ENCODE measurements at places on chromosomes 1 and 21.

- no peak for DNase-seq
Measured at GRCh38 chr21:41073558-41073957, 94.4 kb upstream of the BACE2 start.

GRCh38 chr1:201590474-201590873 is 51.5 kb downstream of the NAV1 start:
- DNase-seq = no peak

DNA sequence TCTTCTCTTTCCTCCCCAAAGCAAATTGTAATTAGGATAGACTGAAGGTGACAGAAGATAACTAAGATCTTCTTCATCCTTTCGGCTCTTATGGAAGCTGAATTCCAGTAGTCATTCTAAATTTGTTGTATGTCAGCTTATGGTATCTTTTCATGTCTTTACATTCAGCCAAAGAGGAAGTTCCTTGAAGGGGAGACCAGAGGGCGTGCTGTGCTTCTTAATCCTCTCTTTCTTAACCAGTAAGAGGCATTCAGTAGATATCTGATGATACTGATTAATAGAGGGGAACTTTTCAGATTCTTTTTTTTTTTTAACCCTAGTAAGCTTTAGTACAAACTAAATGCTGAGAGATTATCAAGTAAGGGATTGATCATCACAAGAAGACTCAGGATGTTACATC is 102.3 kb downstream of the OSBPL9 start:
- no peak for DNase-seq

GRCh38 chr1:96633695-96634094 is 87.9 kb upstream of the PTBP2 start:
- no peak for DNase-seq

DNA sequence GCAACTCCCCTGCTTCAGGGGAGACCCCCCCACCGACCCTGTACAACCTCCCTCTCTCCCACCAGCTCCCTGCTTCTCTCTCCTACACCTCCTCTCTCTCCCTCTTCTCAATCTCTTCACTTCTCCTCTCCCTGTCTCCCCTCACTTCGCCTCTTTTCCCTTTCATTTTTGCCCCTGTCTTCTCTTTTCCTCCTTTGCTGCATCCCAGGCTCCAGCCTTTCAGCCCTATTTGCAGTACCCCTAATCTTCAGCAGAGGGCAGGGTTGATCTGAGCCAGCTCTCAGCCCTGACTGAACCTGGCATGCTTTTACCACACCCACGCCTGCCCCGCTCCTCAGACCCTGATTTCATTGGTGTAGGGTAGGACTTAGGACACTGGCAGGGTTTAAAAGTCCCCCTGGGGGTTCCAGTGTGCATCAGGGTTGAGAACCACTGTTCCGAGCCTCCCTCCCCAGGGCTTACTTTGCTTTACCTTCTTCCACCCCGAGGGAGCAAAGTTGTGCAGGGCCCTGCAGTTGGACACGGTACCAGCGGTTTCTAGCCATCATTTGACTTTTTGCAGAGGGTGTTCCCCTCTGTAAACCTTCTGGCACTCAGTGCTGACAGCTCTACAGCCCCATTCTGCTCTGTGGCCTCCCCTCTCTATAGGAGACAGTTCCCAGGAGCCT is 67.3 kb upstream of the CNTN2 start:
- peak; percentile 12 for DNase-seq

GRCh38 chr1:17949511-17949910 is 158.1 kb upstream of the IGSF21 start:
- no peak for DNase-seq

DNA sequence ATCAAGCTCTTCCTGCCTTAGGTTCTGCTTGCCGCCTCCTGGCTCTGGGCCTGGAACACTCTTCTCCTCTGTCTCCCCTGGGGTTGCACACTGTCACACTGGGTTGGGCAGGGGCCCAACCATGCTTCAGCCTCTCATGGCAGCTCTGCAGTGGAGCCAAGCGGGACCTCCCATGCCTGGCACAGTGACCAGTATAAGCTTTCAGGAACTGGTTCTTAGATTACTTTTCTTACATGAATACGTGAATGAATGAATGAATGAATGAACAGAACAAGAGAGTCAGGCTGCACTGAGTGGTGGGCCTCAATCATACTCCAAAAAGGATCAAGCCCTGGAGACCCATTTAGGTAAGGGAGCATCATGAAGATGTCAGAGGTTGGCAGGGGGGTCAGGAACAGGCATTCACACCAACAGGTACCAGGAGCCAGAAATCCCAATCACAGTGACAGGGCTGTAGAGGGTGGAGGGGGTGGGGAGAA is 30.8 kb upstream of the TMEM125 start:
- DNase-seq = no peak

DNA sequence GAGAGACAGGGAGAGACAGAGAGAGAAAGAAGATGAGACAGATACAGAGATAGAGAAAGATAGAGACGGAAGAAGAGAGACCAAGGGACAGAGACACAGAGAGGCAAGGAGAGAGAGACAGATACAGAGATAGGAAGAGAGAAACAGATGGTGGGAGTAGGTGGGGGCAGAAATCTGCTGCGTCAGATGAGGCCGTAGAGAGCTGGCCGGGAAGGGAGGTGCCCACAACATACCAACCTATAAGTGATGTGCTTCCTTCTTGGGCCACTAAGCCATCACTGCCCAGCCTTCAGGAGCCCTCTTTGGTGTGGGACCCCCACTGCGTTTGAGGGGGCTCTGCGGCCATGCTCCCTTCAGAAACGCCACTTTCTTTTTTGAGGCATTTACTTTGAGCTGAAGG is 307.6 kb upstream of the VAMP3 start:
- no peak for DNase-seq

DNA sequence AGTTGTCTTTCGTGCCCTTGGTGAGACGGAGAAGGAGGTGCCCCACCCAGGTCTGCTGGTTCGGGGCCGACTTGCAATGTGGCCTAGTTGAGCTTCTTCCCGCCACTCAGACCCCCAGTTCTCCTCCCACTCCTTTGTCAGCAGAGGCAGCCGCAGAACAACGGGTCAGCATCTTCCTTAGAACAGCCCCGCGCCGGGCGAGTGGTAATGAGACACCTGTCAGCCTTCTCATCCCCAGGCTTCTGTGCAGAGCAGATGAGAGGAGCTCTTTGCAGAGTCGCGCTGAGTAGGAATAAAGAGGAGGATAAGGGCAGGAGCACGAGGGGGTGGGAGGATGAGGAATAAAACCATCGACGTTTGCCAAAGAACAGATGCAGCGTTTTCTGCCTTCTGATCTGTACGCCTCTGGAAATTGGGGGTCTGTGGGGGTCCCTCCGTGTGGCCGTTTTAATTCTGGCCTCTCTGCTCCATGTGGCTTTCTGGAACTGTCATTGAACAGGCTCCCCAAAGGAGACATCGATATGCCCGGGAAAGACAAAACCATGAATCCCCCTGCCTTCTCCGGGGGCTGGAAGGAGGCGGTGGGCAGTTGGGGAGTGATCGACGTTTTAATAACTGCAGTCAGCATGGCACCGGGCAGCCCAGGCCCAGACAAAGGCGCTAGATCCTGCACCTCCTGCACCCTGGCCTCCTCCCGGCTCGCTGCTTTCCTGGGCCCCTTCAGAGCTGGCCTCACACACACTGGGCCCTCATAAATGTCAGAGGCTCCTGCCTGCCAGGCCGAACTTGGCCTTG is 27.5 kb upstream of the IGSF21 start:
- no peak for DNase-seq

- no peak for DNase-seq
Measured at GRCh38 chr1:200478239-200478623, 68.4 kb upstream of the ZNF281 start.

DNA sequence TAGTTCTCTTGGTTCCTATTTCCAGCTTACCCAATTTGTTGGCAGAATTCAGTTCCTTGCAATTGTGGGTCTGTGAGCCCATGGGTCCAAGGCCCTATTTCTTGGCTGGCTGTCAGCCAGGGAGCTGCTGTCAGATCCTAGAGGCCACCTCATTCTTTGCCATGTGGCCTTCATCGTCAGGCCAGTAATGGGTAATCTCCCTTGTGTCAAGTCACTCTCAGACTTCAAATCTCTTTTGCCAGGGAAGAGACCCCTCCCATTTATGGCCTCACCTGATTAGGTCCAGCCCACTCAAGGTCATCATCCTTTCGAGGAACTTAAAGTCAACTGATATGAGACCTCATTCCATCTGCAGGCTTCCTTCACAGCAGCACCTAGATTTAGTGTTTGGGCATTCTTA is 17.9 kb downstream of the OBSCN start:
- DNase-seq = no peak

- no peak for DNase-seq
Measured at GRCh38 chr1:50095716-50096115, 13.0 kb upstream of the ELAVL4 start.

- no peak for DNase-seq
Measured at GRCh38 chr1:150928286-150928685, 2.1 kb downstream of the SETDB1 start.

DNA sequence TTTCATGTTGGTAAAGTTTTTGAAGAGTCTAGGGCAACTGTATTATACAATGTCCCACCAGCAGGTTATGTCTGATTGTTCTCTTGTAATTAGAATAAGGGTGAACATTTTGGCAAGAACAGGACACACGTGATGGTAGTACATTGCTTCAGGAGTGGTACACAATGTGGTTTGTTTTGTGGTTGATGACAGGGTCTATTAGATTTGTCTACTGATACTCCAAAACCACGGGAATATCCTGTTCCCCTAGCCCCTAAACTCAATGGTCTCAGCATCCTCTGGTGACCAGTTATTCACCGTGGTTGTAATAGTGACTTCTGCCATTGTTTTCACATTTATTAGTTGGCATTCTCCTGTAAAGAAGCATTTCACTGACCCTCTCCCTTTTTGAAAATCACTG is 22.1 kb upstream of the ACTA1 start:
- no peak for DNase-seq

DNA sequence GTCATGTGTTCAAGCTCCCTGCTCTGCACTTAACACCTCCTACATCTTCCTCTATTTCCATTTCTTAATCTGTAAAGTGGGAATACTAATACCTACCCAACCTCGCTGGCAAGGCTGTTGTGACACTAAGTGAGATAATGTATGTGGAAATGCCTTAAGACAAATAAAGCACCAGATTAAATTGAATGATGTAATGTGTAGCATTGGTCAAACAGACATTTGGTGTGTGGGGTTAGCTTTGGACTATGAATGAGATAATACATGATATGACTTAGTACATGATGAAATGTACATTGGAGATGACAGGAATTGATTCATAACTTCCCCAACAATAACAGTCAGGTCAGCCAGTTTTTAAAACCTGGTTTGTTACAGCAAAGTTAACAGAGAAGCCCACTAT is 5.2 kb downstream of the AMPD1 start:
- DNase-seq = no peak

DNA sequence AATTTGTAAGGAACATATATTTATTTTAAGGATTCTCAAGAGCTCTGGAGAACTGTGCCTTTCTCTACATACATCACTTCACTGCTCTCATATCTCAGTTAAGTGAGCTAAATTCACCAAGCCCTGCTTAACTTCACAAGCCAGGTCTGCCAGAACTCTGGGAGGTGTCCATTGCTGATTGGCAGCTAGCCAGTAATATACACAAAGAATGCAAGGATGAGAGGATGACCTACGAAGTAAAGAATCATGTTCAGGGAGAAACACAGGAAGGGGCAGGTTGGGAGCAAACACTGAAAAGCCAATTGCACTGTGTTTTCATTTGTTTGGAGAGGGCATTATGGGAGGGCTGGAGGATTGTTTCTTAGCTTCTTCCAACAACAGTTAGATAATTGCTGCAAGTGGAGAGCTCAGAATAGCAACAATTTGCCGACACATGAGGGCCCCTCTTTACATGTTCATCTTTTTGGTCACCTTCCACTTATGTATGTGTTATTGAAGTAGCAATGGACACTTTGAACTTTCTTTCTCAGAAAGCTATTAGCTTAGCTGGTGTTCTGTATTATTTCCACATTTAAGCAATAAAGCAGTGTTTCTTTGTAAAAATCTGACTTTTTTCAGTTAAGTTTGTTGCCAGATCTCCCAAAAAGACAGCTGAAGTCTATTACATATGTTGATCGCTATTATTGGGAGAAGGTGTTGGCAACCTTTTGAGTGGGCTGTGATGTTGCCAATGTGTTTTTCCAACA is 254.8 kb downstream of the LTN1 start:
- no peak for DNase-seq

DNA sequence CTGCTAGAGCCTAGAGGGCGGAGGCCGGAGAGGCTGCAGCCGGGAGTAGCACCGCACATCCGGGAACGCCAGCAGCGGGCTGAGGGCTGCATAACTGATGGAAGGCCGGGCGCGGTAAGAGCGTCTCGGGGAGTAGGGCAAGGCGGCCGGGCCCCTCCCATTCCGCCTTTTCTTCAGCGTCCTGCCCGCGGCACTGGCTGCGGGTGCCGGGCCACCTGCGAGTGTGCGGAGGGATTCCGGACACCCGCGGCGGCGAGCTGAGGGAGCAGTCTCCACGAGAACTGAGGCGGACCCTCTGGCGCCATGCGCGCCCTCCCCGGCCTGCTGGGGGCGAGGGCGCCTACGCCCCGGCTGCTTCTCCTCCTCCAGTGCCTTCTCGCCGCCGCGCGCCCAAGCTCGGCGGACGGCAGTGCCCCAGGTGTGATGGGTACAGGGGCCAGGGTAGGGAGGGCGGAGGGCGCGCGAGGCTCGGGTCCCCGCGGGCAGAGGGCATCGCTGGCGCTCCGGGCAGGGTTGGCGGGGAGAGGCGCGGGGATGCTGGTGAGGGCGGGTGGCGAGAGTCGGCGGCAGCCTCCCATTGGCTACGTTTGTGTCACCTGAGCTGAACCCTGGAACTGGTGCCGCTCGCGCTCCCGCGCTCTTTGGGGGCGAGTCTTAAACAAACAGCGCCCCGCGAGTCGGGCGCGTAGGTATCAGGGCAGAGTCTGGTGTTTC is 334.4 kb downstream of the SRGAP2C start:
- no peak for DNase-seq

DNA sequence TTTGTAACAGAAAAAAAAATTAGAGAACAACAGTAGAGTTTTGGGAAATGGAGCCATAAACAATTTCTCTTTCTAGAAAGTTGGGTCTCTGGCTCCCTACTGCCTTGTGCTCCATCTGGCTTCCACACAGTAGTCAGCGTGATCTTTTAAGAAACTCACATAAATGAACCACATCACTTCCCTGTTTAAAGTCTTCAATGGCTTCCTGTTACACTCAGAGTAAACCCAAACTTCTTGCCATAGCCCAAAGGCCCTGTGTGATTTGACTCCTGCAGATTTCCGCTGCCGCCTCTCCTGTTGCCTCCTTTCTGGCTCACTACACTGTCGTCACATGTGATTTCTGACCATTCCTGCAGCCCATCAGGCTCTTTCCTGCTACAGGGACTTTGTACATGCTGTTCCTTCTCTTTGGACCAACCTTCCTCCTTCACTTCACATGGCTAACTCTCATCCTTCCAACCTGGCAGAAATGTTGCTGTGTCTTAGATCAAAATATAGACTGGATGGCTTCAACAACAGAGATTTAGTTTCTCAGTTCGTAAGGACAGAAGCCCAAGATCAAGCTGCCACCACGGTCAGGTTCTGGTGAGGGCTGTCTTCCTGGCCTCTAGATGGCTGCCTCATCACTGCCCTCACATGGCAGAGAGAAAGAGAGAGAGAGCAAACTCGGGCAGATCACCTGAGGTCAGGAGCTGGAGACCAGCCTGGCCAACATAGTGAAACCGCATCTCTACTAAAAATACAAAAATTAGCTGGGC is 34.0 kb downstream of the OPRD1 start:
- no peak for DNase-seq

GRCh38 chr1:2540816-2541492 is 10.9 kb upstream of the HES5 start:
- DNase-seq = no peak
